ACHN (cell line): ENCODE measurements at places on chromosomes 11 and 22.

GRCh38 chr11:76699451-76700091, 29.0 kb upstream of the LRRC32 start:
- no peak for DNase-seq

GRCh38 chr11:48538991-48539390, 50.4 kb downstream of the OR4A47 start:
- DNase-seq = no peak

- DNase-seq = no peak
Measured at GRCh38 chr11:69357458-69358397, 63.8 kb downstream of the MYEOV start.

- peak; percentile 96 for DNase-seq
Measured at GRCh38 chr22:30968924-30969531, at the start of gene TUG1. Gene TUG1, plus strand, starts transcription at chr22:30969265.

DNA sequence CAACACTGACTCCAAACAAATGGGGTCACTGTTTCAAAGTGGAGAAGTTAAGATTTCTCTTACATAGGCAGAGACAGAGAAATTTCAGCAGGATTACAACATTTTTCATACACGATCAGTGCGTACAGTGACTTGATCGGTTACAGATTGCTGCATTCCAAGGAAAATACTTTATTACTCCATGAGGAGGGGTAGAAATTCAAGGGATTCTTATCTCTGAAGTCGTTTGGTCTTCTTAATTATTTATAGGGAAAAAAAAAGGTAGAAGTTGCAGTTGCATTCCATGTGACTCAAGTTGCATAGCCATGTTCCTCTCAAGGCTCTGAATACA, 10.7 kb upstream of the SMIM38 start:
- DNase-seq = no peak

DNA sequence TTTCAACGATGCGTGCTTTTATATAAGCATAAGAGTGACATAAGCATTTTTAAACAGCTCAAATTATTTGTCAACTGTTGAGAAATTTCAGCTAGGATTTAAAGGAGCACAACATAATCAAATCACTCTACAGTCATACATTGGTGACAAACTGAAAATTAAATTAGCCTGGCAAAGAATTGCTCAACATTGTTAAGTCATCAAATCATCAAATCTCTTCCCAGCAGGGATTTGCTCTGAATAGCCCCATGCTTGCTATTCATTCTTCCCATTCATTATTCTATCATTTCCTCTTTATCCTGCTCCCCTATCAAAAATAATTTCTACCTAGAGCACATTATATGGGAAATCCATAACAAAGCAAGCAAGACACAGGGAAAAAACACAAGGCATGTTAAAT, 198.7 kb upstream of the LUZP2 start:
- no peak for DNase-seq

GRCh38 chr11:102332611-102332994, 14.4 kb upstream of the BIRC2 start:
- DNase-seq = no peak

DNA sequence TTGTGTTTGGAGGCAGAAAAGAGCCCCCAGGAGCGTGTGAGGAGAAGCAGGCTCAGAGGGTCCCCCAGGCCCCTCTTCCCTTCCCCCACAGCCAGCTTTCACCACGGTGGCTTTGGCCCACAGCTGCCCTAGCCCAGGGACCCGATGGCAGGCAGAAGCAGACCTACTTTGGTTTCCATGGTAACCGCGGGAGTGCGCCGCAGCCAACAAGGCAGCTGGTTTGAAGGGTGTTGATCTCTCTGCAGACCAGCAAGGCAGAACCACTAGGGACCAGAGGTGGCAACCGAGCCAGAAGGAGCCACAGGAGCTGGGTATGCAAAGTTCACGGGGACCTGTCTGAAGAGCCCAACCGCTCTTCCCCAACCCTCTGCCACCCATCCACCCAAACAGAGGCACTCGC, 69.4 kb downstream of the BUD13 start:
- no peak for DNase-seq

DNA sequence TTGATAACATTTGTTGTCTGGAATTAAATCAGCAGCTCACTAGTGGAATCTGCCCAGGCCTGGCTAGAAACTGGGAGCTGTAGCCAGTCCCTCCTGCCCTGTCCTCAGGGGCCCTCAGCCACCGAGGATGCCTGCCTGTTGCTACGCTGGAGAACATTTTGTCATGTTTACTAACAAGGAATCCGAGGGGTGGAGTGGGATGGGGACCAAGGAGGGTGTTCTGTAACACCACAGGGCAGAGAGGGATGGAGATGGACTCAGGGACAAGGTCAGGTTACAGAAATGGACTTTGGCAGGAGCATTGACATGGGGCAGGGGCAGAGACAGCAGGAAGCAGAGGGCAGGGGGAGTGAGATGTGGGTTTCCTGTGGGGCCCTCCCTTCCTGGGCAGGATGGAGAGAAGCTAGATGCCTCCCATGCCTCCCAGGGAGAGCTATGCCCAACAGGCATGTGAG, 45.8 kb upstream of the AMPD3 start:
- DNase-seq = no peak

GRCh38 chr11:124639186-124639585, 16.5 kb downstream of the TBRG1 start:
- DNase-seq = no peak

GRCh38 chr22:26314171-26314570, 114.9 kb upstream of the ASPHD2 start:
- no peak for DNase-seq

GRCh38 chr11:2664376-2664775, 35.4 kb downstream of the KCNQ1OT1 start:
- no peak for DNase-seq

DNA sequence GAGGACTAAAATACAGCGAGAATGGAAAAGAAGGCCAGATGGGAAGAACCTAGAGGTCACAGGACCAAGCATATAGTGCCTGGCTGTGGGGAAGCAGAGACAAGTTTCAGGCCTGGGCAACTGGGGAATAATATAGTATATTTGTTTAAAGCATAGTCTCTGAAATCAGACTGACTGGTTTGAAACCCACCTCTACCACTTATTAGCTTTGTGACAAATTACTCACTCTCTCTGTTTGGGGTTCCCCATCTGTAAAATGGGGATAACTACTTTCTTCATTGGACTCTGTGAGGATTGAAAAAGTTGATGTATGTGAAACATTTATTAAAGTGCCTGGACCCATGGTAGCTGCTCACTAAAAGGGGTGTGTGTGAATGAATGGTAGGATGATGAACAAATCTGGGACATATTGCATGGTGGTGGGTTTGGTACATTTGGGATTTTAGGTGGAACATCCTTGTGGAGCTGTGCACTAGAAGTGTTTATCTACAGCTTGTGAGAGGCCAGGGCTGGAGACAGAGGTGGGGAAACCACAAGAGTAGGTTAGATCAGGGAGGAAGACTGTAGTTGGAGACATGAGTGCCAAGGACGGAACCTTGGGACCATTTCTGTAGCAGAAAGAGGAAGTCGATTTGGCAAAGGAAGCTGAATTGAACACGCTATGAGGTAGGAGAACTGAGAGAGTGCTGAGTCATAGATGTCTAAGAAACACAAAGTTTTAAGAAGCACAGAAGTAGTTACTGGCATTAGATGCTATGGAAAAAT, 52.6 kb downstream of the SWAP70 start:
- no peak for DNase-seq

- DNase-seq = no peak
Measured at GRCh38 chr11:96227244-96227643, 115.8 kb downstream of the MAML2 start.

DNA sequence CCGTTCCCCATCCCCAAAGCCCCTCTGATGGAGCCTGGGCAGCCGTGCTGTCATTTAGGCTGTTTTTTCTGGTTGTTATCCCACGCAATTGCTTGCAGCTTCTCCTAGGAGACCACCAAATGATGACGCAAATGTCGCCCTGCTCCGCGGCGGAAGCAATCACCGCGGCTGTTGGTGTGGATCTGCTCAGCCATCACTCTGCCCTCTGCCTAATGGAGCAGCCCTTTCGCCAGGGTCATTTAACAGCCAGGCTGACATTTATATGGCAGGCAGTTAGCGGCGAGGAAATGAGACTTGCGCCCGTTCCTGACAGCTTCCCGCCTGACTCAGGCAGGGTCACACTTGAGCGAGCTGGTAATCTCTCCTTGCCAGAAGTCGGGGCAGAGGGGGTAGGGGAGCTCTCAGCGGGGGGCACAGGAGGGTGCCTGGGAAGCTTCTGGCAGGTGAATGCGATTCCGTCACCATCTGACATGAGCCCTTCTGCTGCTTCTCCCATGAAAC, 97.9 kb upstream of the RTL6 start:
- DNase-seq = peak; percentile 46

- no peak for DNase-seq
Measured at GRCh38 chr11:95803973-95804372, 13.7 kb downstream of the CEP57 start.

DNA sequence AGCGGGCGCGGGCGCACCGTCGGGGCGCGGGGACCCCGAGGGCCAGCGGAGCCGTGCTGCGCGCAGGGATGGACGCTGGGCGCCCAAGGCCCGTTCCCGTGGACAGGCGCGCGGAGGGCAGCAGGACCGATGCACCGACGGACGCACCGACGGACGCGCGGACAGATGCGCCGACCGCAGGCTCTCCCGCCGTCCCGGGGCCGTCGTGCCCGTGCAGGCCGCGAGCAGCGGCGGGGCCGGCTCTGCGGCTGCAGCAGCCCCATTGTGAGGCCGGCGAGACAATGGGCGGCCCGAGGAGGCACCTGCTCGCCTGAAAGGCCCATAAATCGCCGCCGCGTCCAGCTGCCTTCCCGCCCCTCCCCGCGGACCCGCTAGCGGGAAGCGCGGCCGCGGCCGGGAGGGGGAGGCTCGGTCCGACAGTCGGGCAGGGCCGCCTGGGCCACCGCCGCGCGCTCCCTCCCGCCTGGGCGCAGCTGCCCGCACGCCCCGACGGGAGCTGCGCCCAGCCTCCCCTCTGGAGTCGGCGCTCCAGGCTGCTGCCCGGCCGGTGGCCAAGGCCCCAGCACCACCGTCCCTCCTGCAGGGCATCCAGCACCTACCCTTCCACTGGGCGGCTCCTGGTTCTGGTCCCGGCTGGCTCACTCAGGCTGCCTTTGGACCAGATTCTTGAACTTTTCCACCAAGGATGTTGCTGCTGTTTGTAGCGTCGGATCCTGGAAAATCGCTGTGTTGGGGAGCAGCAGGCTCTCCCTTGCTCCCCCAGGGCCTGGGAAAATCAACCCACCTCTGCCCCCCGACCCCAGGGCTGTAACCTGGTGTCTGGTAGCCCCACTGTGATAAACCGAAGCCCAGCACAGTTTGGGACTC, 15.8 kb downstream of the CDKN1C start:
- DNase-seq = no peak

DNA sequence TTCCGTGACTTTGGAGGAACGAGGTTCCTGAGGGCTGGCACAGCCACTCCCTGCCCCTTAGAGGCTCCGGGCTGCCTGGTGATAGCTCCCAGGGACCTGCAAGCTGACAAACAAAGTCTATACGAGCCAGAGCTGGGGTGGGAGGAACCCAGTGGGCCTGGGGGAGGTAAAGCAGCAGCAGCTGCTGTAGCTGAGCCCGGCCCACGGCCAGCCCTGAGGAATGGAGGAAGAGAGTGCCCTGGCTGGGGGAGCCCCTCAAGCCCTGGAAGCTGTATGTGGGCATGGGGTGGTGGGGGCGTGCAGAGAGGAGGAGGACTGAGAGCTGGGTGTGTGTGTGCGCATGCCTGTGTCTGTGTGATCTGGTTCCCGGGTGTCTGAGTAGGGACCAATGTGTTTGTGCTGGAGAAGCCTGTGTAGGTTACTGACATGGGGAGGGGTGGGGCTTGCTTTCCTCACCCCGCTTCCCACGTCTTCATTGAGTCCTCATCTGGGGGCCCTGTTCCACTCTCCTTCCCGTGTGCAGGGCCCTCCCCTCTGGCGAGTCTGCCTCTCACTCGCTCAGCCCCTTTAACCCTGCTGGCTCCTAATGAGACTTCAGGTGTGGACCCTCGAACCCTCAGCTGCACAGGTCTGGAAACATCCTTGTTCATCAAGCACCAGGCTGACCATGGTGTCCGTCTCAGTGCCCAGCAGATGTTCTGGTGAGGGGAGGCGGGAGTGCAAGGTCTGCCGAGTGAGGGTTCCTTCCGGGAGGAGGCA, 10.8 kb downstream of the ST3GAL4 start:
- DNase-seq = no peak

DNA sequence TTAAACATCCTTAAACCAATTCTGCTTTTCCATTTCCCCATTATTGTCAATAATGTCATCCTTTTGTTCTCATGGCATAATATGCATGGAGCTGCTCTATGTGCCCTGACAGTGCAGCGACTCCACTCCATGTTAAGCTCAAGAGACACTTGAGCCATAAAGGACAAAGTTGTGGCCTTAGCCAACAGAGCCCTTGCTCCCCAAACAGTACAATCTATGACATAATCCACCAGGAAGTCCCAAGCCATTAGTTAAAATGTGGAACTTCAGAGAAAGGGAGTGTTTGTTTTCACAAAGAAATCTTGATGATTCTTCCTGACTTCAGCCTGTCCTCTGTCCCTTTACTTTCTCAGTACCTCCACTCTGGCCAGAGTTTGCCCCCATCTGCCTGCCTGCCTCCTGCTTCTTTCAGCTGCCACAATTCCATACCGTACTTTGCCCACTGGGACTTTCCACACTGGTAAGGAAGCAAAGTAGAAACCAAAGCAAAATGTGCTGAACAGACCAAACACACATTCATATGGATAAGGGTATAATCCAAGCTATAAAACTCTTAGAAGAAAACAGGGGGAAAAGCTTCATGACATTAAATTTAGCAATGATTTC, 46.3 kb upstream of the ZC3H12C start:
- no peak for DNase-seq

- DNase-seq = peak; percentile 85
Measured at GRCh38 chr11:108616549-108616948, 23.0 kb upstream of the EXPH5 start.

- DNase-seq = no peak
Measured at GRCh38 chr22:27999876-28000275, 80.8 kb upstream of the PITPNB start.

- no peak for DNase-seq
Measured at GRCh38 chr11:21430537-21430936, 761.2 kb downstream of the NELL1 start.

DNA sequence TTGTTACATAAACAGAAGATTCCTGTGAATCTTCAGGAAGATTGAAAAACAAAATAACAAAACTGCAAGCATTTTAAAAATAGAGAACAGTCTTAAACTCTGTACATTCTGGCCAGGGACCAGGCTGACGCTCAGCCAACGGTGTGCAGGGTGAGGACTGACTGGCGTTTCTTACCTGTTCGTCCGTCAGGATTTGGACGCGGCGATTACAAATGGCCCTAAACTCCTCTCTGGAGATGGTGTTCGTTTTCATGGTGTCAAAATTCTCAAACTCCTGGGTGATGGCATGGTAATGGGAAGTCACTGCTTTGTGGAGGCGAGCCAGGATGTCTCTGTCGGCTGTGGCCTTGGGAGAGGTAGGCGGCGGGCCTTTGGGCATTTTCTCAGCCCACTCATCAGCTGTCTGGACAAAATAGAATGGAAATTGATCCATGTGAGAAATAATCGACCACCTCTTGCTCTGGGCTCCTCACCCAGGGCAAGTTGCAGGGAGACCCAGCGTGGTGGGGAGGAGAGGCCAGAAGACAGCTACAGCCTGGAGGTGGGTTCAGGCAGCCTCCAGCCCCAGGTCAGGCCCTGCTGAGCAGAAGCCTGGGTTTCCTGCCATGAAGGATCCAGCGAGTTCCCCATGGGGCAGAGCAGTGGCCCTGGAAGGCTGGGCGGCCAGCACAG, 143.0 kb downstream of the MPPED1 start:
- DNase-seq = no peak
